Central memory CD8-positive, alpha-beta T cell (primary cell): ENCODE measurements at places on chromosomes 13 and 19.
A peak's percentile ranks its signal among the peaks of the same experiment; 100 is the strongest.

DNA sequence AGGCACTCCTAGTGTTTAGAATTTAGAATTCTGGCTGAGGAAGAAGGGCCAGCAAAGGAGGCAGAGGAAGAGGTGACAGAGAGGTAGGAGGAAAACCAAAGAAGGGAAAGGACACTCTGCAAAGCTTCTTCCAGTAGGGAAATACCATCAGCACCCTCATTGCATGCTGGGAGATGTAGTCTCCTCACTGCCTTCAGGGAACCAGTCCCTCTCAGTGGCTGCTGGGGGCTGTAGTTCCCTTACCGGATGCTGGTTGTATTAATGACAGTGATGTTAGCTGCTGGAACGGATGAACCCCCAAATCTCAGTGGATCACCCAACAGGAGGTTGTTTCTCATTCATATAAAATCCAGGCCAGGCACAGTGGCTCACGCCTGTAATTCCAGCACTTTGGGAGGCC is 10.1 kb downstream of the GRIN2D start:
- no peak overlapping the region for H3K27ac ChIP-seq
- peaks cover 27% of the 10 kb centered on the region for H3K27me3 ChIP-seq
- no peak overlapping the region for H3K4me3 ChIP-seq
- peaks cover 8% of the 10 kb centered on the region for H3K36me3 ChIP-seq
- peaks cover 26% of the 10 kb centered on the region for H3K4me1 ChIP-seq

- H3K27me3 ChIP-seq, result peaks cover 29% of the 10 kb centered on the region
- H3K4me3 ChIP-seq, result peak overlapping the region; percentile 94
- H3K4me1 ChIP-seq, result peaks cover 45% of the 10 kb centered on the region
- H3K27ac ChIP-seq, result peak overlapping the region; percentile 99
- DNase-seq, result peak; percentile 89
Observed at GRCh38 chr19:13861714-13862531, 15.0 kb upstream of the NANOS3 start.

- H3K27me3 ChIP-seq, result no peaks in the 10 kb centered on the region
- no peaks in the 10 kb centered on the region for H3K4me1 ChIP-seq
- no peak overlapping the region for H3K27ac ChIP-seq
- H3K4me3 ChIP-seq, result no peak overlapping the region
Observed at GRCh38 chr13:35389535-35389934, 87.0 kb downstream of the MAB21L1 start.

- H3K4me1 ChIP-seq, result peaks cover 12% of the 10 kb centered on the region
- H3K27me3 ChIP-seq, result peaks cover 18% of the 10 kb centered on the region
- no peak overlapping the region for H3K27ac ChIP-seq
- no peak overlapping the region for H3K4me3 ChIP-seq
- H3K36me3 ChIP-seq, result no peaks in the 10 kb centered on the region
Observed at GRCh38 chr19:6091771-6092291, 18.5 kb downstream of the RFX2 start.

DNA sequence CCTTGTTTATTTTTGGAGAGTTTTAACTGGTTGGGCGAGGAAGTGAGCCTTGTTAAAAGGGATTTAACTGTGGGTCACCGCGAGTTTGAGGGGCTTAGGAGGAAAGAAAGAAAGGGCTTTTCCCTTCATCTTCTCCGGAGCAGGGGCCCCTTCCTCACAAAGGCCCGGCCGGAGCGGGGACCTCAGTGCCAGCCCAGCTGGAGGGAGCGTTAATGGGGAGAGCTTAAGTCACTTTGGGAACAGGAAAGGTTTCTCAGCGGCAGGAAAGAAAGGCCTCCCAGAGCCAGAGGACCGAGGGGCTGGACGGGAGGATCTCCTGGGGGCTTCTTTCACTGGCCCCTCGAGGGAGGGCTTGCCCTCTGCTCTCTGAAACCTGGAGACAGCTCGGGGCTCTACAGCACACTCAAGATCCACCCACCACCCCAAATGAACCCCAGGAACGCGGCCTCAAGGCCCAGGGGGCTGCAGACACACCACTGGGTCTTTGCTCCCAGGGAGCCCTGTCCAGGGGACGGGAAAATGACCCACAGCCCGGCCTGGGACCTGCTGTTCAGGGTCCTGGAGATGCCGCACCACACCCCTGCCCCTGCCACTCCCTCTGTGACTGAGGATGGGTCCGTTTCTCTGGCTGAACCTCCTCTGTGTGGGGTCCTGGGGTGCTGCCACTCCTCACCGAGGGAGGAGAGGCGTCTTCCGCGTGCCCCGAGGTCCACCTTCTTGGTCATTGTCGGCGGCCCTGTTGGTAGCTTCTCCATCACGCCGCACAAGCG is 128.3 kb downstream of the URI1 start:
- no peak overlapping the region for H3K27ac ChIP-seq
- peaks cover 15% of the 10 kb centered on the region for H3K27me3 ChIP-seq
- H3K4me1 ChIP-seq, result no peaks in the 10 kb centered on the region
- no peak overlapping the region for H3K4me3 ChIP-seq

- no peak for DNase-seq
- no peak overlapping the region for H3K27ac ChIP-seq
- H3K27me3 ChIP-seq, result peaks cover 29% of the 10 kb centered on the region
- no peak overlapping the region for H3K4me3 ChIP-seq
- no peaks in the 10 kb centered on the region for H3K4me1 ChIP-seq
Observed at GRCh38 chr19:30158067-30158892, 213.9 kb upstream of the ZNF536 start.

- H3K4me1 ChIP-seq, result no peaks in the 10 kb centered on the region
- no peak overlapping the region for H3K4me3 ChIP-seq
- DNase-seq, result no peak
- H3K27me3 ChIP-seq, result peaks cover 60% of the 10 kb centered on the region
- no peaks in the 10 kb centered on the region for H3K36me3 ChIP-seq
- H3K27ac ChIP-seq, result no peak overlapping the region
Observed at GRCh38 chr19:50943074-50943828, 9.6 kb downstream of the KLK5 start.

GRCh38 chr19:43747557-43748204 is 7.1 kb downstream of the SMG9 start:
- no peak for DNase-seq
- peak overlapping the region; percentile 57 for H3K27ac ChIP-seq
- H3K36me3 ChIP-seq, result peaks cover 47% of the 10 kb centered on the region
- H3K27me3 ChIP-seq, result no peaks in the 10 kb centered on the region

DNA sequence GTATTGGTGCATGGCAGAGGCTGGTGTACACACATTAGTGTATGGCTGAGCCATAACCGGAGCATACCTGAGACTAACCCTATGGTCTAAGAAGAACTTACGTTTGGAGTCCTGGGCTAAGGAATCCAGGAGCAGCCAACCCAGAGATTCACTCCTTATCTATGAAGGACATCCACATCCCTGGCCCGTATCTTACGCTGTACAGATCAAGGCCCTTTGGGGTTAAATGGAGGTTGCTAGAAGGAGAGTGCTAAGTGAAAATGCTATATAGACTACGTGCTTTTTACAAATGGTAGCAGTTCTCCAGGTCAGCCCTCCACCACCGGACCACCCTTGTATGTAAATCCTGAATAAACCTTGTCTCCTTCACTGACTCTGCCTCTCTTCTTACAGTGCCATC is 1.9 kb upstream of the SUGT1 start:
- no peaks in the 10 kb centered on the region for H3K27me3 ChIP-seq
- H3K27ac ChIP-seq, result no peak overlapping the region
- peaks cover 7% of the 10 kb centered on the region for H3K4me1 ChIP-seq
- no peak for DNase-seq
- no peaks in the 10 kb centered on the region for H3K36me3 ChIP-seq

DNA sequence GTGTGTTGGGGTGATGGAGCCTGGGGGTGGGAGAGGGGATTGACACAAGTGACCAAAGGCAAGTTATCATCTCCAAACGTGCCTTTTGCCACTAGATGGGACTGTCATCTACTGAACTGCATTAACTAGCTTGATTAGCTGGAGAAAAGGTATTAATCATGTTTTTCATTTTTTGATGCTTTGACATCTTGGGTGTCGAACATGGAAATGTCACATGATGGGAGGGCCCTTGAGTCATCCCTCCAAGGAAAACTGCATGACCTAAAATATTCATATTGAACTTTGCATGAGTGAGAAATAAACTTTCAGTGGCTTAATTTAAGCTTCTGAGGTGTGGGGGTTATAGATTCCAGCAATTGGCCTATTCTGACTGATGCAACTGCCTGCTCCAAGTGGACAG is 73.3 kb downstream of the ALOX5AP start:
- no peak overlapping the region for H3K27ac ChIP-seq
- H3K36me3 ChIP-seq, result peaks cover 3% of the 10 kb centered on the region
- H3K4me3 ChIP-seq, result no peak overlapping the region
- DNase-seq, result no peak

GRCh38 chr13:27474751-27475268 is 24.4 kb upstream of the MTIF3 start:
- no peak for DNase-seq
- H3K27me3 ChIP-seq, result peaks cover 22% of the 10 kb centered on the region
- H3K4me1 ChIP-seq, result peaks cover 12% of the 10 kb centered on the region
- H3K27ac ChIP-seq, result no peak overlapping the region
- H3K4me3 ChIP-seq, result no peak overlapping the region
- no peaks in the 10 kb centered on the region for H3K36me3 ChIP-seq

GRCh38 chr19:3964256-3965194 is 6.4 kb downstream of the DAPK3 start:
- no peak overlapping the region for H3K4me3 ChIP-seq
- H3K4me1 ChIP-seq, result peaks cover 11% of the 10 kb centered on the region
- no peak for DNase-seq
- no peak overlapping the region for H3K27ac ChIP-seq

DNA sequence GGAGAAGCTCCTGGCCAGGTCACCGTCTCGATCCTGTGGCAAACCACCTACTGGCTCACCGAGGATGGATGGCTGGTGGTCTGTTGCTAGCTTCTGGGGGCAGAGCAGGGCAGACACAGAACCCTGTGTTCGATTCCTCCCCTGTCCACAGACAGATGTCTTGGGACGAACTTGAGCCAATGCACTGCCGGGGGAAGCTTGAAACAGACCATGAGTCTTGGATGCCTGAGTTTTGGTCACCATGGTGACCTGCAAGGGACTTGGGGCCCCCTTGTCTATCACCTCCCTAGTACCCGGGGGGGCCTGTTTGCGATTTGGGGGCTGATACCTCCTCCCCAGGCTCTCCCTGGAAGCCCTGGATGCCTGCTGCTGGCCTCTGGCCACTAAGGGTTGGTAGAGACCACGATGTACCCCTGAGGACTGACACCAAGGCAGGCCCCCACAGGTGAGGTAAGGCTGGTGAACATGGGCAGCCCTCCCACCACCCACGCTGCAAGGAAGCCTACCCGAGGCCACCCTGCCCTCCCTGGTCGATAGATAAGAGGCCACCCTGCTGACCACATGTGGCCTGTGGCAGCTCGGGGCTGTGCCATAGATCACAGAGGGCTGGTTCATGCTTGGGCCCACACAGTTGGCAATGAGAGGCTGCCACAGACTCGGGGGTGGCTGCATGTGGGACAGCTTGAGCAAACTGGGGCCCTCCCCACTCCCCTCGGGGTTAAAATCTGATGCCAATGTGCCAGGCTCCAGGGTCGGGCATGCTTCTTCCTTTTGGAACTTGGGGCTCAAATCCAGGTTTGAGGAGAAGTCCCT is 10.7 kb downstream of the IQCN start:
- no peak overlapping the region for H3K4me3 ChIP-seq
- no peak overlapping the region for H3K27ac ChIP-seq
- DNase-seq, result no peak
- peaks cover 15% of the 10 kb centered on the region for H3K4me1 ChIP-seq
- H3K27me3 ChIP-seq, result no peaks in the 10 kb centered on the region

DNA sequence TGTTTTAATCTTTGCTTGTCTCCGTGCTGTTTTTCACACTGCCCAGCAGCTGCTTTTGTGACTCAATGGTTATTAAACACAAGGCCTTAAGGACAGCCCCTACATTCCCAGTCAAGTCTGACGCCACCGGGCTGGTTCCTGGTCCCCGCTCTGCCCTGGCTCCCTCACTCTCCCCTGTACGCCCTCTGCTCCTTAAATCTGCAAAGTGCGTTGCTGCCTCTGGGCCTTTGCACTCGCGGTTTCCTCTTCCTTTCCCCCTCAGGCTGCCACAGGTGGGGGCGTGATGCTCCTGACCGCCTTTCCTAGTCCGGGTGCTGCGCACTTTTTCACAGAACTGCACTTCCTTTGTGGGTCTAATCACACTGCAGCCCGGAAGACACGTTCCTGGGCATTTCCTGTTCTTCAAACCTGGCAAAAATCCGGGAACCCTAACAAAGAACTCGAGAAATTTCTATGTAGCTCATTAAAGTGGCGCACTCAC is 25.6 kb downstream of the NOSIP start:
- peaks cover 39% of the 10 kb centered on the region for H3K36me3 ChIP-seq
- DNase-seq, result no peak
- H3K4me1 ChIP-seq, result peaks cover 43% of the 10 kb centered on the region
- peak overlapping the region; percentile 68 for H3K4me3 ChIP-seq
- H3K27me3 ChIP-seq, result no peaks in the 10 kb centered on the region
- H3K27ac ChIP-seq, result peak overlapping the region; percentile 94

- H3K27me3 ChIP-seq, result peaks cover 77% of the 10 kb centered on the region
- H3K4me3 ChIP-seq, result peak overlapping the region; percentile 25
- H3K36me3 ChIP-seq, result peaks cover 1% of the 10 kb centered on the region
- no peak for DNase-seq
- no peak overlapping the region for H3K27ac ChIP-seq
- peaks cover 10% of the 10 kb centered on the region for H3K4me1 ChIP-seq
Observed at GRCh38 chr19:7729831-7730285, 2.1 kb downstream of the CLEC4G start.

- no peaks in the 10 kb centered on the region for H3K27me3 ChIP-seq
- H3K36me3 ChIP-seq, result peaks cover 37% of the 10 kb centered on the region
- peak; percentile 81 for DNase-seq
- H3K27ac ChIP-seq, result peak overlapping the region; percentile 96
- peak overlapping the region; percentile 99 for H3K4me3 ChIP-seq
- peaks cover 53% of the 10 kb centered on the region for H3K4me1 ChIP-seq
Observed at GRCh38 chr19:48333467-48334384, 8.4 kb downstream of the EMP3 start.

- no peaks in the 10 kb centered on the region for H3K27me3 ChIP-seq
- no peak overlapping the region for H3K27ac ChIP-seq
- no peak for DNase-seq
- H3K4me1 ChIP-seq, result no peaks in the 10 kb centered on the region
- no peak overlapping the region for H3K4me3 ChIP-seq
- H3K36me3 ChIP-seq, result peaks cover 12% of the 10 kb centered on the region
Observed at GRCh38 chr19:1370579-1371361, 12.9 kb upstream of the NDUFS7 start.
